Hippocampal formation (tissue), 2 donors: ENCODE measurements at places on chromosomes 4 and X.

DNA sequence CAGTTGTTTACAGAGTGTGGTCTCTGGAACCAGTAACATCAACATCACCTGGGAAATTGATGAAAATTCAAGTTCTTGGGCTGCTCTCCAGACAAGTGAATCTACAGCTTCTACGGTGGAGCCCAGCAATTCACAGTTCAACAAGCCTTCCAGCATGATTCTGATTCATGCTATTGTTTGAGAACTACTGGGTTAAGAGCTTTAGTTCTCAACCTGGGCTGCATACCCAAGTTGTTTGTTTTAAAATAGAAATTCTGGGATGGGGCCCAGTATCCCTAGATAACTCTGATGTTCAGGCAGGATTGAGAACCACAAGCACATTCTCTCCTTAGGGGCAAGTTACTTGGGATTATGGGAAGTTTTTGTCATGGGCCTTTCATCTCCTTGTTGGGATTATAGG is 37.9 kb upstream of the PGK1 start:
- DNase-seq, result no peak

DNA sequence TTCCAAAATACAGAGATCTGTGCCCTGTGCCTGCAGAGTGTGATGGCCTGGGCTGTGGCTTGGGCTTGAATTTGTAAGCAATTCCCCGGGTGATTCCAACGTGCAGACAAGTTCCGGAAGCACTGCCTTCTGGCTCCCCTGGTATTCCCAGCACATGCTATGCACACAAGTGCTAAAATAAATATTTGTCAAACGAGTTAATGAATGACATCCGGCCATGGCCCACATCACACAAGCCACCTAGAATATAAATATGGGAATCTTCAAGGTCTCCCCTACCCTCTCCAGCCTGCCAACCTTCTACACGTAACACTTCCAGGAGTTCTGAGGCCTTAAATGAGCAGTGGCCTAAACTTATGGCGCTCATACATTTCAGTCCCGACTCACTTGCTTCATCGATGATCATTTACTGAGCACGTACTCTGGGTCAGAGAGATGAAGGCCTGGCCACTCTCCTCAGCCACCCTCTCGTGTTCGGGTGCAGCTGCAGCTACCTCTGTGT is 21.3 kb downstream of the DCTD start:
- DNase-seq, result no peak

DNA sequence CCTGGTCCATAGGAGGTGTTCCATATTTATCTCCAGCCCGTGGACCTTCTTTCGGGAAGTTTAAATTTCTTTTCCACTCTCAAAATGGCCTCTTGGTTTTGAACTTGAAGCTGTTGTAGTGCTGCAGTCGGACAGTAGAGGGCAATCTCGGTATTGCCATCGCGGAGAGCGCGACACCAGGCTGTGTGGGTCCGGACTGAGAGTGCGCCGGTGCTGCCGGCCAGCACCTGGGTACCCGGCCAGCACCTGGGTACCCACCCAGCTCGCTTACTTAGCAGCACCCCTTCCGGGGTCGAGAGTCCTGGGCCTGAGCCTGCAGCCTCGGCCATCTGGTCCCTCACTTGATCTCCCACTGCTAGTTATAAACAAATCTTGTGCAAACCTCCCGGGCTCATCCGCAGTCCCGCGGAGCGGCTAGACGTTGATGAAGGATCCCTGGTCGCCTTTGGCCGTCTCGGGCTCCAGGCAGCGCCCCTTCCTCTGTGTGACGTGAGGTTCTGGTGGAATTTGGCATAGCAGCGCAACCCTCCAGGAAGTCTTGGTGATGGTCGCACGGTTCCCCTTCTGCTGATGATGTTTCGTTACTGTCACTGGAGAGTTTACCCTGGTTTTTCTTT is 18.0 kb downstream of the FAM9A start:
- no peak for DNase-seq

DNA sequence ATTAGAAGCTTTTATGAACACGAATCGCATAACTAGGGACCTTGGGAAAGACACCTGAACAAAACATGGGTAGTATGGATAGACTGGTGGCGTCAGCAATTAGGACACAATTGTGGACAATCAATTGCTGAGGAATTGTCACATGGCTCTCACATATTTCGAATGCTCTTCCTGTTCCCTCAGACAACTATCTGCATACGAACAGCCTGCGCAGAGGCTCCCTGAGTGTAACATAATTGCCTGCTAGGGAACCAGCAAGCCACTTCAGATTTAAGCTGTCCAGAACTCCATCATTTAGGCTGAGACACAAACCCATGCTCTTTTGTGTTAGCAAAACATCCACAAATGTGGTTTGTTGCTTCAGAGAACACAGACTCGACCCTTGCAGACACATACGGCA is 160.8 kb downstream of the MGST2 start:
- DNase-seq, result no peak

DNA sequence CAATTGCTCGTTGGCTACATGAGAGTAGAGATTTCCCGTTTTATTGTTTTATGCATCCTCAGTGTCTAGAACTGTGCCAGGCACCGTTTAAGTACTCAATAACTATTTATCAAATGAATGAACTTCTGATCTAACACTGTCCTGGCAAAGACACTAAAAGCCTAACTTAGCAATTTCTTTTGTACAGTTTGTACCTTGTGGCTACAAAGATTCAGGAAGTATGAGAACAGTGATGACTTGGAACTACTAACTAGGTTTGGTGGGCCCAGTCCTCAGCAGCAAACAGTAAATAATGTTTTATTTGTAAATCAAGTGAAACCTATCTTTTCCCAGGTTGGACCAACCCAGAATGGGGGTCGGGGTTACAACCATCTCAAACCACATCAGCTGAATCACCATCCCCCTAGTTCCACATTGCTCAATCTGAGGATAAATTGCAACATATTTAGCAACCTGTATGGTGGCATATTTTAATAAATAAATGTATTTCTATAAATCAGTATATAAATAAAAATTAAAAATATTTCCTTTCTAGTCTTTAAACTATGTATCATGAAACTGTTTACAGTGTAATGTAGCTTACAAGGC is 12.3 kb upstream of the SCRG1 start:
- no peak for DNase-seq
